ENCODE measurements at places on chromosomes 16 and 17.

- no peak for DNase-seq
Measured at GRCh38 chr17:29051194-29051593, 8.3 kb downstream of the PIPOX start.

GRCh38 chr16:8936421-8936820 is 27.3 kb downstream of the USP7 start:
- peak; percentile 16 for DNase-seq

DNA sequence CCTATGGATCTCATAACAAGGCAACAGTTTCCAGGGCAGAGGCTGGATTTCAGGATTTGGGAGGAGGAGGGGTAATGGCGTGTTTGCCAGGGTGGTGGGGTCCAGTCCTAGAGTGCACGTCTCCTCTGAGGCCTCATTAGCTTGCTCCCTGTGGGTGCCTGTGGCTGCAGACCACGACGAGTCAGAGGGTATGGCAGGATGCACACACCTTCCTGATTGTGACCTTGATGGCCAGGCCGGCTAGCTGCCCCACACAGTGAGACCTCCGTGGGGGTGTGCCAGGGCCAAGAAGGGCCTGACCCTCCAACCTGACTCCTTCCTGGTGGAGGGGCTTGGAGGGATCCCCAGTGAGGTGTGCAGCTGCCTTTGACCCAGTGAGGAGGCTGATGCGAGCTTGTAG is 4.0 kb upstream of the SMTNL2 start:
- no peak for DNase-seq

GRCh38 chr17:39096508-39097149 is 54.8 kb downstream of the PLXDC1 start:
- no peak for DNase-seq

- no peak for DNase-seq
Measured at GRCh38 chr16:72908362-72909167, 139.4 kb downstream of the ZFHX3 start.

GRCh38 chr17:965311-965989 is 14.1 kb downstream of the NXN start:
- no peak for DNase-seq

DNA sequence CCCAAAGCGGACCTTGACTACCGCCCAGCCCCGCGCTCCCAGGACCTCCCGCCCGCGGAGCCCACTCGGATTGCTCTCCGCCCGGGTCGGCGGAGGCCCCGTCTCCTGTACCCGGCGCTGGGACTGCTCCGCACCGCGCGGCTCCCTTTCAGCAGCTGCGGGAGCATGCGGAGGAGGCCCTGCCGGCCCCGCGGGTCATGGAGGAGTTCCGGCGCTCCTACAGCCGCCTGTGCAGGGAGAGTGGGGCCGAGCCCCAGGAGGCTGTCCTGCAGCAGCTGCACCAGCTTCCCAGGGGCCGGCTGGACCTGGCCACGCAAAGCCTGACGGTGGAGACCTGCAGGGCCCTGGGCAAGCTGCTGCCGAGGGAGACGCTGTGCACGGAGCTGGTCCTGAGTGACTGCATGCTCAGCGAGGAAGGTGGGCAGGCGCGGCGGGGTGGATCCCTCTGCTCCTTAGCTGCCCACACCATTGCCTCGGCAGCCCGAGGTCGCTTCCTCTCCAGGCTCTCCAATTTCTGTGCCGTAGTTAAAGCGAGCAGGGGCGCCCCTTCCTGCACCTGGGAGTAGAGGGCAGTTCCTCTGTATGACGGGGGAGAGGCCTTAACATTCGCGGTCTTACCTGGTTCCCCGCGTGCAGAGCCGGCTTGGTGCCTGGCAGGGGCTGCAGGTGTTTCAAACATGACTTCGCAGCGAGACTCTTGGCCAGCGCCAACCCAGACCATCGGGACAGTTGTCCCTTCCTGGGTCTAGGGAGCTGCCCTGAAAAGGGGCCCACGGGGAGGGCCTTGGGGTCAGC is 539 bp downstream of the LRRC45 start:
- DNase-seq: no peak

DNA sequence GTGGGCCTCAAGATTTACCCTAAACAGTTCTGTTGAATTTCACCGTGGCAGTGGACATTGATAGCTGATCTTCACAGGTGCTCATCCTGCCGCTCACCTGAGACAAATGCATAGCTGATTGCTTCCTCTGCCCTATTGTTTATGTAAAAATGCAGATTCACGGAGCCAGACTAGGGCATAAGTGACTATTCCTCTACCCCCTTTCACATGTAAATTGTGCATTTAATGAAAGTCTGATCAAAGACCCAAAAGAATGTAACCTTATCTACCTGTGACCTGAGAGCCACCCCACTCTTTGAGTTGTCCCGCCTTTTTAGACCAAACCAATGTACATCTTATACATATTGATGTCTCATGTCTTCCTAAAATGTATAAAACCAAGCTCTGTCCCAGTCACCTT is 312.4 kb upstream of the CDH5 start:
- DNase-seq: no peak

GRCh38 chr17:65027305-65027704 is 29.2 kb downstream of the GNA13 start:
- DNase-seq: peak; percentile 65

DNA sequence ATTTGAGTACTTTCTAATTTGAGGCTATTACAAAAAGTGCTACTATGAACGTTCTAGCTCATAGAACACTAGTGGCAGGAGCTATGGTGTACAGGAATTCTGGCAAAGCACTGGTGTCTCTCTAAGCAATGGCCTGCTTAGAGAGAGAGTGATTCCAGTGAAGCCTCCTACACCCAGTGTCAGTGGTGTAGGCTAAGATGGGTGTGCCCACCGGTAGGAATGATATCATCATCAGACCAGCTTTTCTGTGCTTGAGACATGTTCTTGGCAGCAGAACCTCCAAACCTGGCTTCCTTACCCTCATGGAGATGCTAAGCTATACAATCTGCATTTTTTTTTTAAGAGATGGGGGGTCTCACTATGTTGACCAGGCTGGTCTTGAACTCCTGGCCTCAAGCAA is 370.3 kb downstream of the SOX9 start:
- DNase-seq: no peak

GRCh38 chr16:3027983-3028715 is 4.3 kb downstream of the THOC6 start:
- DNase-seq: peak; percentile 62

DNA sequence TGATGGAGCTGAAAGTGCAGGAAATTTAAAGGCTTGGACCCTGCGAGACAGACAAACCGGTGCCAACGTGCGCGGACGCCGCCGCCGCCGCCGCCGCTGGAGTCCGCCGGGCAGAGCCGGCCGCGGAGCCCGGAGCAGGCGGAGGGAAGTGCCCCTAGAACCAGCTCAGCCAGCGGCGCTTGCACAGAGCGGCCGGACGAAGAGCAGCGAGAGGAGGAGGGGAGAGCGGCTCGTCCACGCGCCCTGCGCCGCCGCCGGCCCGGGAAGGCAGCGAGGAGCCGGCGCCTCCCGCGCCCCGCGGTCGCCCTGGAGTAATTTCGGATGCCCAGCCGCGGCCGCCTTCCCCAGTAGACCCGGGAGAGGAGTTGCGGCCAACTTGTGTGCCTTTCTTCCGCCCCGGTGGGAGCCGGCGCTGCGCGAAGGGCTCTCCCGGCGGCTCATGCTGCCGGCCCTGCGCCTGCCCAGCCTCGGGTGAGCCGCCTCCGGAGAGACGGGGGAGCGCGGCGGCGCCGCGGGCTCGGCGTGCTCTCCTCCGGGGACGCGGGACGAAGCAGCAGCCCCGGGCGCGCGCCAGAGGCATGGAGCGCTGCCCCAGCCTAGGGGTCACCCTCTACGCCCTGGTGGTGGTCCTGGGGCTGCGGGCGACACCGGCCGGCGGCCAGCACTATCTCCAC is at the start of gene NOG:
Gene NOG (plus strand): TSS at position 54 of the 674 bp plus-strand sequence. CDS start 525 bp downstream, at position 579.
- no peak for DNase-seq

DNA sequence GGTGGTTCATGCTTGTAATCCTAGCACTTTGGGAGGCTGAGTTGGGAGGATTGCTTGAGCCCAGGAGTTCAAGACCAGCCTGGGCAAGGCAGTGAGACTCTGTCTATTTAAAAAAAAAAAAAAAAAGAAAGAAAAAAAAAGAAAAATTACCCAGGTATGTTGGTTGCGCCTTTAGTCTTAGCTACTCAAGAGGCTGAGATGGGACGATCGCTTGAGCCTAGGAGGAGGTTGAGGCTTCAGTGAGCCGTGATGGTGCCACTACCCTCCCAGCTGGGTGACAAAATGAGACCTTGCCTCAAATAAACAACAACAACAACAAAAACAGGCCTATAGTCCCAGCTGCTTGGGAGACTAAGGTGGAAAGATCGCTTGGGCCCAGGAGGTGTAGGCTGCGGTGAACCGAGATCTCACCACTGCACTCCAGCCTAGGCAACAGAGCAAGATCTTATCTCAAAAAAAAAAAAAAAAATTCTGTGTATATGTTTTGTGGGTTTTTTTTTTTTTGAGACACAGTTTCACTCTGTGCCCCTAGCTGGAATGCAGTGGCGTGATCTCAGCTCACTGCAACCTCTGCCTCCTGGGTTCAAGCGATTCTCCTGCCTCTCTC is 12.5 kb upstream of the ANKRD40CL start:
- DNase-seq: no peak

GRCh38 chr17:54085934-54086333 is 263.2 kb downstream of the KIF2B start:
- DNase-seq: no peak

DNA sequence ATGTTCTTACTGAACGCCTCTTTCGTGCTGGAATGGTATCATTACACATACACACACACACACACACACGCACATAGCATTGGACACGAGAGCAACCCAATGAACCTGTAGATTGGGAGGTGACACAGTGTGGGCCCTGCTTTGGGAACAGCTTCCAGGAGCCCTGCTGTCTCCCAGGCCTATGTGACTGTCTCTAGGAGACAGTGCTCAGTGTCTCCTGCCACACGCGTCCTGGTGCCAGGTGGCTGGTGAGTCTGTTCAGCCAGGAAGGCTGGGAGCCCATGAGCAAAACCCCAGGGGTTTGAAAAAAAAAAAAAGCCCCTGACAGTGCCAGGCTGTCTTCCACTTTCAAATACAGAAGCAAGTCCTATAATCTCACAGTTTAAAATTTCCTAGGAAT is 2.4 kb upstream of the SPOP start:
- no peak for DNase-seq

DNA sequence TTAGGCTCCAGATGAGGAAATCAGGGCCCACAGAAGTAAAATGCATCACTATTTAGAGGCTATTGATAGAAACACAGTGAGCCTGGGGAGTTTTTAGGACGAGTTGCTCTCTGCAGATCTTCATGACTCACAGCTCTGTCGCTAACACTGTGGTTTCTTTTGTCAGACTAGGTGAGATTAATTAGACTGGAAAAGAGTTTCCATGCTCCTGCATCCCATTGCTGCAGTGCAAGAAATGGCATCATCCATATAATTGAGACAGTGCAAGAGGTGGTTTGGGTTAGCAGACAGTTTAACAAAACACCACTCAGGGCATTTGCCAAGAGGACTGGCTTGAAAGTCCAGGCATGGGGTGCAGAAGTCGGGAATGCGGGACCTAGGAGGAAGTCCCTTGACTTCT is 198.8 kb upstream of the CACNG5 start:
- no peak for DNase-seq

DNA sequence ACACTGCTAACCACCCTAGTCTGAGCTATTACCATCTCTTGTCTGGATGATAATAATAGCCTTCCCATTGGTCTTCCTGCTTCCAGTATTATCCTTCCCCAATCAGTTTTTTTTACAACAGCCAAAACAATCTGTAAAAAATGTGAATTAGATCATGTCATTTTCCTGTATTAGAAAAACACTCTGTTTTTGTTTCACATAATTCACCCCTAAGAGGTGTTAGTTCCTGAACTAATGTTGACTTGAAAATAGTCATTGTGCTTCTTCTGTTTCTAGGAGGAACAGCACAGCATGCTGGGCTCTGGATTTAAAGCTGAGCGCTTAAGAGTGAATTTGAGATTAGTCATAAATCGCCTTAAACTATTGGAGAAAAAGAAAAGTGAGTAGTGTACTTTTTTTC is 20.0 kb downstream of the IST1 start:
- no peak for DNase-seq

- DNase-seq: no peak
Measured at GRCh38 chr16:66004699-66005098, 361.8 kb upstream of the CDH5 start.

DNA sequence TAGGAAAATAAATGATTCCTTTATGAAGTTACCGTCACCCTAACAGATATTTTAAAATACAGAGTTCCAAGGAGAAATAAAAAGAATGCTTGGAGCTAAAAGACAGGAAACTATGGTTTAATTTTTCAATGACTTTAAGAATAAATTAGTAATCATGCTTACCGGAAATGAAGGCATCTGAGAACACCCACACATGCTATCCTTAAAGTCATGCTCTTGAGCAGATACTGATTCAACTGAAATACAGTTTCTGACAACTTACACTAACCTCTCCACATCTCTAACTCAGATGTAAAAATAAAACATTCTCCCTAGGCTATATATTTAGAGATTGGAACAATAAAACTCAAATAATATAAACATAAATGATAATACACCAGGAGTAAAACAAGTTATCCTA is 7.8 kb downstream of the PSMD12 start:
- no peak for DNase-seq

DNA sequence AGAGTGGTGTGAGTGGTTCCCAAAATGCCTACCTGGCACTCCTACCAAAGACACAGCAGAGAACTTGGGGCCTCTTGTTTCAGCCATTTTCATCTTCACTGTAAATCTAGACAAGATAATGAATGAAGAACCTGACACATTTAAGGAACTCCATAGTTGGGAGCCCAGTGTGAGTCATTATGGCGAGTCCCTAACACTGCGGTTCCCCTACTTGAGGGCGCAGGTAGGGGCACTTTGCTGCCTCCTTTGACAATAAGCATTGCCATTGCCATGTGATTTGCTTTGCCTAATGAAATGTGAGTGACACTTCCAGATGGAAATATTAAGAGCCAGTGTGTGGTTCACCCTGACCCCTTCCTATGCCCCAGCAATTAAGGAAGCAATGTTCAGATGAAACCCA is 517.6 kb downstream of the MAF start:
- DNase-seq: no peak

- no peak for DNase-seq
Measured at GRCh38 chr16:5971106-5971505, 873.5 kb upstream of the EEF2KMT start.

DNA sequence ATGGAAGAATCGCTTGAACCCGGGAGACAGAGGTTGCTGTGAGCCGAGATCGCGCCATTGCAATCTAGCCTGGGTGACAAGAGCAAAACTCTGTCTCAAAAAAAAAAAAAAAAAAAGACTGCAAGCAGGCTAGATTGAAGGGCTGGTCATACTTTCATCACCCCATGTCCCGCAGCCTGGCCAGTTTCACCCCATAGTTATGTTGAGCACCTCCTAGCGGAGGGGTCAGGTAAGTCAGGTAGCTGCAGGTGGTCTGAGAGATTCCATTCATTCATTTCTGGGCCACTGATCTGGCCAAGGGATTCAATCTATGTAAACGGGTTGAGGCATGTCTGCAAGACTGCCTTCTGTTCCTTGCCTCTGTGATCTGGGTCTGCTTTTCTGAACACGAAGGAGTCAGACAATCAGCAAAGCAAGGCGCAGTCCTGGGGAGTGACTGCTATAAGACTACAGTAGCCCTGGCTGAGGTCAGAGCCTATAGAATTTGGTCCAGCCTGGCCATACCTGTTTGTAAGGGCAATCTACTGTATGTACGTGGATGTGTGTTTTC is 23.6 kb upstream of the BPTF start:
- no peak for DNase-seq

GRCh38 chr17:72175263-72175662 is 54.4 kb downstream of the SOX9 start:
- no peak for DNase-seq

- no peak for DNase-seq
Measured at GRCh38 chr16:75120253-75120652, 3.7 kb upstream of the LDHD start.

Data from HCT116 (cell line).